ENCODE measurements at places on chromosomes 5 and 9.

GRCh38 chr9:100020121-100020795, 78.5 kb downstream of the ERP44 start:
- DNase-seq = no peak

- DNase-seq = no peak
Measured at GRCh38 chr5:2166306-2166978, 283.7 kb upstream of the IRX4 start.

GRCh38 chr5:31573494-31574142, 41.5 kb downstream of the C5orf22 start:
- no peak for DNase-seq

- DNase-seq = no peak
Measured at GRCh38 chr5:148937830-148938521, 111.6 kb downstream of the ADRB2 start.

DNA sequence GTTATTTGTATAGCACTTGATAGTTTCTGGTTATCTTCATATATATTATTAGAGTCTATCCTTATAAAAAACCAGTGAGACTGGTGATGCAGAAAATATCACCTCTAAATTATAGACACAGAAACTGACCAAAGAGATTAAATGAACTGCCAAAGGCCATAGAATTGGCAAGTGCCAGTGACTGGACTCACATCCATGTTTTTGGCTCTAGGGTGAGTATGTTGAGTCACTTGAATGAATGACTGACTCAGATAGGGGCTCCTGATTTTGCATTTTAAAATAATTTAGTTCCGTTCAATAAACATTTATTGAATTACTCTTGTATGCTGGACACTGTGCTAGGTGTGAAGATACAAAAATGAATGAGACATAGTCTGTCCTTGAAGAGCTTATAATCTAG, 70.7 kb downstream of the NR2F1 start:
- DNase-seq = no peak

DNA sequence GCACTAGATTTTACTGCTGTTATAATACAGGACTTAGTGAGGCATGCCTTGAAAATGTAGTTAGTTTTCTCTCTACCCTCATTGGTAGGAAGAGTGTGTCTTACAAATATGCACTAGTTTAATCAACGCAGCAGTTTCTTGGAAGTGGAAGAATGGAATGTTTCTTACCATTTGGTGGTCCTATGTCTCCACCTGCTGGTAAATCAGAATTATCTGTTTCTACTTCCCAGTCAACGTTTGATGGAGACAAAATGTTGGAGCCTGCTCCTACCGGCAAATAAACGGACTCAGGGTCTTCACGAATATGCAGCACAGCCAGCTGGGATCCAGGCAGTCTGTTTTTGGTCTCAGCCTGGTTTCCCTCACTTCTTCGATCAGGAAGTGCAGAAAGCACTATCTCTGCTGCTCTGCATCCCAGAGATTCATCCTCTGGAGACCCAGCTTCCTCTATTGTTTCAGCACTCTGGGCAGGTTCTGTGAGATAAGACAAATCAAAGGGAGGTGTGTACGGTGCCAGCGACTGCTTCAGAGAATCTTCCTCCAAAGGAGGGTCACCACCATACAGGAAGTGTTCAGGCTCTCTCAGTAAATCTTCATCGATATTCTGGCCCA, 59.5 kb upstream of the PCA3 start:
- DNase-seq = peak; percentile 56

DNA sequence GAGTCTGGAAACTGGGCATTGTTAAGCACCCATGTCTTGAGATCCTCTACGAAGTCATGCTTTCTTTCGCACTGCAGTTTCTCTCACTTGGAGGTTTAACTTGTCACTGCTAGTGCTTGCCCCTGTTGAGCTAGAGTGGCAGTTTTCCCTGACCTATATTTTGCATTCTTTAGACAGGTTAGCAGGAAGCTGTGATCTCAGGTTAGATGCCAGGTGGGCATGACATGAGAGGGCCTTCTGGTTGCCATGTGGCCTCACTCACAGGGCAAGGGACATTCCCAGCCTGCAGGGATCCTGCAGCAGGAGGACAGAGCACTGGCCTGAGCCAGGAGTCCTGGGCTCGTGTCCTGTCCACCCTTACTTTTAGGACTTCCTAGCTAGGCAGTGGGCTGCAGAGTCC, 28.6 kb downstream of the SLC36A1 start:
- no peak for DNase-seq

DNA sequence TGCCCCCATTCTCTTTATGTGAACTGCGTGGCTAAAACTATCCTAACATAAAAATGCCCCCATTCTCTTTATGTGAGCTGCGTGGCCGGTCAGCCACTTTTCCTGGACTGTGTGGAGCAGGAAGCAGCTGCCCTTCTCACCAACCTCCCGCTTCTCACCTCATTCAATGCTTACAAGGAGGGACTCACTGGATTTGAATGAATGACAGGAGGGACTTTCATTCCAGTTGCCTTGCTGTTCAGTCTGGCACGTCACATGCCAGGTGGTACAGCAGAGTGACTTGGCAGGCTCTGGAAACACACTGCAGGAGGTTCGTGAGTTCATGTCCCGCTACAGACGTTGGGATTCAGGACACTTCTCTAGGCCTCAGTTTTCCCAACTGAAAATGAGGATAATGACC, 60.2 kb upstream of the NFIL3 start:
- DNase-seq = no peak

- DNase-seq = peak; percentile 28
Measured at GRCh38 chr9:117145811-117146490, 268.9 kb downstream of the ASTN2 start.

DNA sequence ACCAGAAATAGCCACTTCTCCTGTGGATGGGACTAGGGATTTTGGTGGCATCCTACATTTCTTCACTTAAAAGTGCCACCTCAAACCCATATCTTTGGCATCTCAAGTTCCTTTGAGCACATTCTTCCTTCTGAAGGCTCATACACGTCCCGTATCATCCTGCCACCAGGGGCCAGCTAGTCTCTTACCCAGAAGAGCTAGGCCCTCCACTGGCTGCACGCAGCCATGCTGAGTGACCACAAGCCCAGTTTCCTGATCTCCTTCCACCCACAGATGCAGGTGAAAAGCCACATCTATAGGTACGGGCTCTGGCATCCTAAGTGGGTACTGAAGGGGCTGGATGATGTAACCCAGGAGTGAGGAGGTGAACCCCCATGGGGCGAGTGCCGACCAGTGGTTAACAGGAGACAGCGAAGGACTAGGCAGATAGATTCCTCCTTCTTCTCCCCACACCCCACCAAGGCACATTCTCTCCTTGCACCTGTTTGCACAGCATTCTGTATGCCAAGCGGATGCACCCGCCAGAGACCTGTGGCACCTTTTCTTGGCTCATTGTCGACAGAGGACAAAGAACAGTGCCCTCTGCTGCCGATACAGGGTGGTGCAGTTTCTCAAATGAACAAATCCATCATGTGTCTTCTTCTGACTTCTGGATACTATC, 14.4 kb upstream of the SCGB3A1 start:
- DNase-seq = peak; percentile 49

DNA sequence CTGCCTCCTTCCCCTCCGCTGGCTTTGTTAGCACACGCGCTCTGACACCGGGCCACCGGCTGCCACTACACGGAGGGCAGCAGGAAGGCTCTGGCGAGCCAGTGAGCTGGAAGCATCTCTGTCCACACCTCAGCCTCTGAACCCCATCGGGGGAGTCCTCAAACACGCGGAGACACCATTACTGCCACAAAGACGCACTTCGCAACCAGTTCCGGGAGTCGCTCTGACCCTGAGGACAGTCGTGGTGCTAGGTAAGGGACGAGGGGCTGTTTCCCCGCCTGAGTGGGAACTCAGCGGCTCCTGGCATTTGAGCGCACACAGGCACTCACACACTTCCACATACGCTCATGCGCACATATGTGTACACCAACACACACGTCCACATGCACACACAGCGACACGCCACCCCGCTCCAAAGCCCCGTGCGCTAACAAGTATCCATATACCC, 160.0 kb downstream of the C9orf152 start:
- DNase-seq = peak; percentile 90

- no peak for DNase-seq
Measured at GRCh38 chr9:14389657-14390056, 75.7 kb upstream of the NFIB start.

GRCh38 chr9:94445863-94446262, 109.0 kb upstream of the PCAT7 start:
- no peak for DNase-seq

DNA sequence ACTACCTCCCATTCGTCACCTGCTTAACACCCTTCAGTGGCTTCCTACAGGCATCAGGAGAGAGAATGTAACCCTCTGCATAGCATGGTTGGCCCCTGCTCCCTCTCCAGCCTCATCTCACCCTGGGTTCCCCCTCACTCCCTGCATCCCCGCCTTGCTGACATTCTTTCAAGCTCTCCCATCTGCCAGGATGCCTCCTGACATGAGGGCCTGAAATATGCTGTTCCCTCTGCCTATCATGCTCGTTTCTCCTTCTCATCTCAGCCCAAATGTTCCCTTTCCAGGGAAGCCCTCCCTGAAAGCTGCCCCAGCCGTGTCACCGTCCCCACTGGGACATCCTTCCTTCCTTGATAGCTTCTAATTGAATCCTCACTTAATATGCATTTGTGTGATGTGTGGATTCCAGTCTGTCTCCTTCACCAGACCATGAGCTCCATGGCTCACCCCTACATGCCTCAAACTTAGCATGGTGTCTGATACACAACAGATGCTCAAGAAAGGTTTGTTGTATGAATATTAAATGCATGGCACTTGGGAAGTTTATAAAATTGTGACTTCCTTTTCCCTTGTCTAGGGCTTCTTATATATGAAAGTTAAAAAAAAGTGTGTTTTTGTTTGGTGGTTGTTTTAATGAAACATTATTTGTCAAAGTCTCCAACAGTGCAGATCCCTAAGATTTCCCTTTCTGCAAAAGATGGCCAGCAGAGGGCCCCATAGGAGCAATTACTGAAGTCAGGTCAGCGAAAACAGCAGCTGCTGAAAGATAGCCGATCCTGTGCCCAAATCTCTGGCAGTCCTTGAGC, 7.3 kb upstream of the C5orf58 start:
- DNase-seq = peak; percentile 69

GRCh38 chr9:136853596-136854112, 1.5 kb downstream of the MAMDC4 start:
- no peak for DNase-seq

DNA sequence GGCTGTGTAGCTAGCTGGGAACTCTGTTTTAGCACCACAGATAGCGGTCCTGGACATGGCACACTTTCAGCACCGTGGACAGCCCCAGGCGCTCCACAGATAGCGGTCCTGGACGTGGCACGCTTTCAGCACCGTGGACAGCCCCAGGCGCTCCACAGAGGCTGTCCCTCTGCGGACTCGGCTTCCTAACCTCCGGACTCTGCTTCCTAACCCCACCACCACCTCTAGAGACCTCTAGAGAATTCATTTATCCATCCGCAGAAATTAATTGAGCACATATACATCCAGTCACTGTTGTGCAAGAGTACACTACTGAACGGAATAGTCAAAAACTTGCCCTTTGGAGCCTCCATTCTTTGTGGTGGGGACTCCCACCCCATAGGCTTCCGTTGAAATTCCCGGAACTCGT, 27.4 kb downstream of the UNC5A start:
- peak; percentile 83 for DNase-seq

GRCh38 chr9:35490155-35490909, 421 bp downstream of the RUSC2 start:
- DNase-seq = peak; percentile 69

DNA sequence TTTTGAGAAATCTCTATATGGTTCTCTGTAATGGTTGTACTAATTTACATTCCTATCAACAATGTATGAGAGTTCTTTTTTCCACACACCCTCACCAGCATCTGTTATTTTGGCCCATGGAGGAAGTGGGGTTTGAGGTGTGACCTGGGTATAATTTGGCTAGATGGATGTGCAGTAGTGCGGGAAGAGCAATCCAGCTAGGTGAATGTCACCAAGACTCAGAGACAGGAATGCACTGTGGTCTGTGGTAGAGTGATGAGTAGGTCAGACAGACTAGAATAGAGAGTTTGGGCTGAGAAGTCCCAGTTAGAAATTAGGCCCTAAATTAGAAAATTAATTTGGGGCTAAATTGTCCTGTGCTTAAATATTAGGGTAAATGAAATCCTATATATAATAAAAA, 32.8 kb upstream of the PIP5K1B start:
- DNase-seq = no peak

- DNase-seq = peak; percentile 55
Measured at GRCh38 chr9:114681594-114682332, at the start of gene TEX48. TEX48 (minus strand) TSS chr9:114682192; CDS start chr9:114671723, 10,469 bp downstream.

DNA sequence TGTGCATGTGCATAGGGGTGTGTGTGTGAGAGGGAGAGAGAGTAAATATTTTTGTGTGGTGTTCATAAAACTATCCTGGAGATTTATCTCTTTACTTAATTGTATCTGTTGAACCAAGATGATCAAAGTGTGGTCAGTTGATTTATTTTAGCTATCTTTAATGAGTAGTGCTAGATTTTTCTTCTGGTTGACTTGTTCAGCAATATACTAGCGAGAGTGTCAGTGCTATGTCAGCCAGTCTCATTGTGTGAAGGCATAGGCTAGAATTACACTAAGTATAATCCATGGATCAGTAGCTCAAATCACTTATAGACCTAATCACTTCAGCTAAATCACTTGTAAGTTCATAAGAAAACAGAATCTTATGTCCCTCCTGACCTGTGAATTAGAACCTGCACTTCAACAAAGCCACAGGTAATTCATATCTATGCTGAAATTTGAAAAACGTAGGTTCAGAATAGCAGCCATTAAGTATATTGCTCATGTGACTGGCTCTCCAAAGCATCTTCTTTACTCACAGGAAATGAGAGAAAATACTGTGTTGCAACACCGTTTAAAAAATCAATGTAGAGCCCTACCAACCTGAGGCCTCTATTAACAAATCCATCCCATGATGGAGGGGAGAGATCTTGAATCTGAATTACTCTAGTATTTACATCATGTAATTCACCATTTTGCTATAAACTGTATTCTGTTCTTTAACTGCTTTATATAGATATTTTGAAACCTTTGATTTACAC, 203.1 kb upstream of the ACTBL2 start:
- DNase-seq = no peak

- DNase-seq = no peak
Measured at GRCh38 chr9:23073136-23073535, 626.5 kb downstream of the DMRTA1 start.

- no peak for DNase-seq
Measured at GRCh38 chr9:109652971-109653370, 127.0 kb upstream of the PALM2AKAP2 start.

DNA sequence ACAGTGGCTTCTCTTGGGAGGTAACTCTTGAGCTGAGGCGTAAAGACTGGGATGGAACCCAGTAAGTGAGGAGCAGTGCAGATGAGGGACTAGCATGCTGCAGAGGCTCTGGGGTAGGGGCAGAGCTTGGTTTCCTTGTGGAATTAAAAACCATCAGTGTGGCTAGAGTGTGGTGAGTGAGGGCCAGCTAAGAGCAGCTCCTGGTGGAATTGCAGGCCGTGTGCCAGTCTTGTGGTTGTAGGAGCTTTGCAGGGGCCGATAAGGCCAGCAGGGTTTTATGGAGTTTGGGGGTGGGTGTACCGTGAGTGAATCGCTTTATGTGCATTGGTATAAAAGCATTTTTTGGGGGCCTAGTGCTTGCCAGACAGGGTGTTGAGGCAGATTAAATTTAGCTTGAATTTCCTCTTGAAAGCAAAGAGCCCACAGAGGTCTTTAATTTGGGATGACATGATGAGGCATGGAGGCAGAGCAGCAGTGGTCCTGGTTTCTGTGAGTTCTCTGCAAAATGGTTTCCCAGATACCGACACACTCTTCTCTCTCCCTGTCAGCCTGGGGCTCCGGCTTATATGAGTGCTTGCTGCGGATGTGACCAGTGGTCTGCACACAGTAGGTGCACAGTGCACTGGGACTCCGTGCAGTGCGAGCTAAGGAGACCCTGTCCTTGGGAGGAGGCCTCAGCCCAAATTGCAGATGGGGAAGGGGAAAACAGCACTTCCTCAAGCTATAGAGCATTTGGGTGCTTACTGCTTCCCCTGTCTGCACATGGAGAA, 176.4 kb upstream of the PITX1 start:
- no peak for DNase-seq

Measured in retina (tissue), 1 donor.